ENCODE measurements at places on chromosomes 5 and 9. TPM values are rescaled to one million over a fixed set of nuclear protein-coding genes. Genes with fewer than 3 reads are reported as not detected.

DTWD2 gene
- 27.8 TPM for total RNA-seq

FOXI1 gene
- not detected for total RNA-seq

PCDHGA2 gene
- 6.4 TPM for total RNA-seq

GABRA6 gene
- total RNA-seq = not detected

DNA sequence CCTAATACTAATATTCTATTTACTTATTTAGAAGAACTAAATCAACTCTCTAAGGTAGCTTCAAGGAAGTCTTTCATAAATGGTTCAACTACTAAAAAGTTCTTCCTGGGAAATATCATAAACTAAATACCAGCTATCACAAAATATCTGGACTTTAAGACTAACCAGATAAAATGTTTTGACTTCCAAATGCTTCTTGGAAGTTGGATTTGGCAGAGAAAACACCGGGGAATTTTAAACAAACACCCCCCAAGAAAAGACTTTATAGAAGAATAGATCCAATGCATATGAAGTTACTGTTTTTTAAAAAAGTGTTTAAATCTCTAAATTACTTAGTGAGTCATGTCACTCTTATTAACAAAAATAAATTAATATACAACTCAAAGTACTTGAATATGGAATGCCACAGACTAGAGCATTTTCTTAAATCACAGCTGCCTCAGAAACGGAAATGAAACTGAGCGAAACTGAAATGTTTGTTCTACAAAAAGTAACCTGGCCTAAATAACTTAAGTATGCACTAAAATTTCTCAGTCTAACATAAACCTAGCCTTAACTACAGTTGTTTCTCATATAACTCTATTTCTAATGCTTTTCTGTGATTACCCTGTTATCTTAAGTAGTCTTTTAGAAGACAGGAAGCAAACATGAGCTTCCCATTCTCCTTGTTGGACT lies 6.8 kb downstream of the ABCA1 start:
- no peak for DNase-seq

- peak; percentile 42 for DNase-seq
These were observed 141.5 kb downstream of the GABRG2 start for GRCh38 chr5:162209005-162209605.

GRCh38 chr9:15873573-15874177 lies 320.8 kb downstream of the CCDC171 start:
- no peak for DNase-seq

DNA sequence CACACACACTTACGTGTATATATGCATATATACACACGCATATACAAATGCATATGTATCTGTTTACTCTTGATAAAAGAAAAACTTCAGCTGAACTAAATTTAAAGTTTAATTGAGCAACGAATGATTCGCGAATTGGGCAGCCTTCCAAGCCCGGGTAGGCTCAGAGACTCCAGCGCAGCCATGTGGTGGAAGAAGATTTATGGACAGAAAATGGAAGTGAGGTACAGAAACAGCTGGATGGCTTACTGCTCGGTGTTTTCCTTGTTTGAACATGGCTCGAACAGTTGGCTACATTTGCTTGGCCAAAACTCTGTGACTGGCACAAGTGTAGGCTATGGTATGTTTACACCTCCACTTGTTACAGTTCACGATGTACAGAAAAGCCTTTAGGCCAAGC lies 239.3 kb upstream of the PRDM9 start:
- DNase-seq = no peak

All from thyroid gland (tissue), 4 donors.